ENCODE measurements at places on chromosomes 6 and 20.

- DNase-seq: no peak
These were observed 144.7 kb downstream of the QRSL1 start for GRCh38 chr6:106773996-106774629.

GRCh38 chr6:132107896-132108295, 156.7 kb upstream of the CCN2 start:
- no peak for DNase-seq

DNA sequence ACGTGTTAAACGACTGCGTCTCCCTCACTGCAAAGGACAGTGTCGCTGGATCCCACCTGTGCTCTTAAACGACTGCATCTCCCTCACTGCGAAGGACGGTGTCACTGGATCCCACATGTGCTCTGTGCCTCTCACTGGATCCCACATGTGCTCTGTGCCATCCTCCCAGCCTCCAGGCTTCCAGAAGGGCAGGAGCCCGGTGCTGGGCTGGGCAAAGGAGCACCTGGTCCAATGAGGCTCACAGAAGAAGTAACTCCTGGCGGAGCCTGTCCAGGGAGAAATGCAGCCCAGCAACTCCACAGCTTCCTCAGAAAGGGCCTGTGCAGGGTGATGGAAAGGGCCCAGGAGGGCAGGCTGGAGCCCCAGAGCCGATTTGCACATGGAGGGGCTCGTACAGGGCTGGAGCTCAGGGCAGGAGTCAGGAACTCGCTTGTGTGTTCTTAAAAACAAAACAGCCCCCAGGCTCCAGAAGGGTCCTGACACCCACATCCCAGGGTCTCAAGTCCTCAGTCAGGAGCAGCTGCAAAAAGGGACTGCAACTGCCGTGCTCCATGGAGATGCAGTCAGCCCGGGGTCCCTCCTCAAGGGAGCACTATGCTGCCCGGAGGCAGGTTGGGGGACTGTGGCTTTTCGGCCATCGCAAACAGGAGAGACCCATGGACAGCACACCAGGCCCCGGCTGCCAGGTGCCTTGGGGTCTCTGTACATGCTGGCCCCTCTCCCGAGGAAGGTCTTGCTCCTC, 52.7 kb downstream of the DLL1 start:
- DNase-seq: no peak

- no peak for DNase-seq
These were observed 55.5 kb downstream of the ARID1B start for GRCh38 chr6:156832669-156833068.

- DNase-seq: no peak
These were observed 236.0 kb upstream of the EYS start for GRCh38 chr6:65943051-65943450.

DNA sequence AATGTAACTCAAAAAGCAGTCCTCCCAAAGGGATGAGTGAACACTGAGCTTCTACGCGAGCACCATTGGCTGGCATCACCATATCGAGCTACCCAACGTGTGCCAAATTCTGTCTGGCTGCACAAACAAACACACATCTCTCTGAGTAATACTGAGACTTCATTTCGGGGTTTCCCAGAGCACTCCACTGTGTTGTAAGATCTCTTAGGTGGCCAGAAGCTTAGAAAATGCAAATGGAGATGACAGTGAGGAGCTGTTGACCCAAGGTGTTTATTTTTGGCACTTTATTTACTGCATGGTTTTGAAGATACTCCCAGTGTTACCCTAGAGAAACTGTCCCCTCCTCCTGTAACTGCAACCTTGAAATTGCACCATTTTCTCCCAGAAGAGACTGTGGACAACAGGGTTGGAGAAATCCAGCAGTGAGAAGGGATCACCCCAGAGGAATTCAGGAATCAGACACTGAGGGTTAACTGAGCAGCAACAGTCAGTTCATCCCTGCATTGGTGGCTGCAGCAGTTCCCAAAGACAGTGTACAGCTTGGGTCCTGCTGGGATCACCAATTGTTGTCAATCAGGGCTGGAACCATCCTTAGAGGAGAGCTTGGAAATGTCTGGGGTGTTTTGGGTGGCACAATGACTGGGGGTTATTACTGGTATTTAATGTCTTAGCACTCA, 1.0 kb upstream of the RIPOR2 start:
- no peak for DNase-seq

DNA sequence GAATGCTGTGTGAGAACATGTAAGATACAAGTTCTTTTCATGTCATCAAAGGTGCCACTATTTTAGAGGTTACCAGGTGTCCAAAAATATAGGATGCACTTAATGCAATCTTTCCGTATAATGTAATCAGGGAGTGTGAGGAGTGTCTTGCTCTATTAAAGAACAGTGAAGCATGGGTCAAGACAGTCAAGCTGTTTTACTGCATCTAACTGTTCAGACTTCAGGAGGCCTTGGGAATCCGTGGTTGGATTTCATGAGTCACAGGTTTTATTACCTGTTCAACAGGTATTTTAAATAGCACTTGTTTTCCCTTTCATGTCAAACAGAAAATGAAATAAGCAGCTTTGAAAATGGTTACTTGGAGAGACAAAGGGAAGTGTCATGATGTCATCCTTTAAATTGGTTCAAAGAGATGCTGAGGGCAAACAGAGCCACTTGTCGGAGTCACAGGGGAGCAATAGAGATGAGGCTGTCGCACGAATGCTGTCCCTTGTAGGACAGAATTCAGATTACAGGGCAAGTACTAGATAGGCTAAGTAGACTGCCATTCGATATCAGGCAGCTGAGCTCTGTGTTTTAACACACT, 621.5 kb downstream of the QKI start:
- no peak for DNase-seq

DNA sequence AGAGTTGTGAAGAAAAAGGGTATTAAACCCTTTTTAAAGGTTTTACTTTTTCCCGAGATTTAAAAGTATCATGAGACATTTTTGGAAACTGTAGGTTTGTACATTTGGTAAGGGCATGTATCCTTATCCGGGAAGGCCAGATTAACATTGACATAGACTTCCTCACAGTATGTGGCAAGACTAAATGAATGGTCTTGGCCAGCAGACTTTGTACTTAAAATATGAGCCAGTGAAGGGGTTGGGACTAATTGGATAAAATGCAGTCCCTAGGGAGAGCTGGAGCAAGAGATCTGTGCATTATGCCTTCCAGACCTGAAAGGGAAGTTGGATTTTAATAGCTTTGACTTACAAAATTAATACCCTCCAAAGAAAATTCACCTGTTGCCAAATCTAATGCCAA, 60.4 kb upstream of the CCN2 start:
- DNase-seq: no peak

- DNase-seq: no peak
These were observed 149.5 kb downstream of the DOK5 start for GRCh38 chr20:54624706-54625390.

- no peak for DNase-seq
These were observed 20.5 kb upstream of the GJA10 start for GRCh38 chr6:89873721-89874120.

- no peak for DNase-seq
These were observed 10.7 kb downstream of the MYLIP start for GRCh38 chr6:16139556-16139955.

DNA sequence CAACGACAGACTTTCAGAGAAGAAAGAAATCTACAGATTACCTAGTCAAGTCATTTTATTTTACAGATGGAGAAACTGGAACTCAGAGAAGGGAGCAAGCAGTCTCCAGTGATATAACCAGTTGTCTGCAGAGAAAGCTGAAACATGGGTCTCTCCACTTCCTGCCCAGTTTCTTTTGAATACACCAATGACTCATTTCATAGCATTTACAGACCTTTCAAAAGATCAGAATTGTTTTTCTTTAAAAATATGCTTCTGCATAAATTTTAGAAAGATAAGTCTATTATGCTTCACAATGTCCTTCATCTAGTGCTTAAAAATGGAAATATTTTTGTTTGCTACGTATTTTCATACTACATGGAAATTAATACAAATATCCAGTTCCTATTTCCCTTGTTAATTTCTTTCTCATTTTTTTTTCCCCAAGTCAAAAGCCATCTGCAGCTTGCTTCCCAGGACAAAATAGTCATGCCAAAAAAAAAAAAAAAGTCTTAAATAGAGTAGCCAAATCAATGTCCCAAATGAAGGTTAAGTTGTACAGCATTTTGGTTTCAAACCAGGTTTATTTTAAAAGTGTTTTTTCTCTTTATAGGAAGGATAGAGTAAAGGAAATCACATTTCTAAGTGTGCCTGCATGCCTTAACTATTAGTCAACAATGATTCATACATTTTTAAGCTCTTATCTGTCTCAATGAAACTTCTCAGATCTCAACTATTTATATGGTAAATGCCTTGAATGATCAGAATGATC, 36.9 kb downstream of the ARHGAP18 start:
- no peak for DNase-seq

DNA sequence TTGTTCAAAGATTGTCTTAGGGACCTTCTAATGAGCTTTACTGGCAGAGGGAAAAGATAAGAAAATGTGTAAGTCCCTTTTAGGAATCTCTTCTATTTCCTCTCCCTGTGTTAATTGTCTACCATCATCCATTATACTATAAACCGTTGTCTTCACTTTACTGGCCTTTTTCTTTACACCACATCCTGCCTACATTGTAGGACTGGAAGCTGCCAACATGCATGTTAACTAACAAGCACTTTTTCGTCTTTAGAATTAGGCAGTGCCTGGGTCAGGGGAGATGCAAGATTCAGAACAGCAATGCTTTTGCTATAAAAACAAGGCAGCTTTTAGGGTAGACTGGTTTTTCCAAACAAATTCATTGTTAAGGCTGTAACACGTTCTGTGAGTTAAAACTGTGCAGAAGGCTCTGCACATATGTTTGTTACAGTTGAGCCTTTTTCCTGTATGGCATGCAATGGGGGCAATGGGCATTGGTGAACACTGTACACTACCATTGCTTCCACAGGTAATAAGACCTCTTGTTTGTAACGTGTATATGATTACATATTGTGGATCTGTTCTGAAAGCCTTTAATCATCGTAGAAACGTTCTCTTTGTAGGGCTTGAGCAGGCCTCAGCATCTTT, 10.9 kb upstream of the PKIG start:
- DNase-seq: no peak

GRCh38 chr6:43699564-43700186, 12.1 kb upstream of the MRPS18A start:
- DNase-seq: no peak

DNA sequence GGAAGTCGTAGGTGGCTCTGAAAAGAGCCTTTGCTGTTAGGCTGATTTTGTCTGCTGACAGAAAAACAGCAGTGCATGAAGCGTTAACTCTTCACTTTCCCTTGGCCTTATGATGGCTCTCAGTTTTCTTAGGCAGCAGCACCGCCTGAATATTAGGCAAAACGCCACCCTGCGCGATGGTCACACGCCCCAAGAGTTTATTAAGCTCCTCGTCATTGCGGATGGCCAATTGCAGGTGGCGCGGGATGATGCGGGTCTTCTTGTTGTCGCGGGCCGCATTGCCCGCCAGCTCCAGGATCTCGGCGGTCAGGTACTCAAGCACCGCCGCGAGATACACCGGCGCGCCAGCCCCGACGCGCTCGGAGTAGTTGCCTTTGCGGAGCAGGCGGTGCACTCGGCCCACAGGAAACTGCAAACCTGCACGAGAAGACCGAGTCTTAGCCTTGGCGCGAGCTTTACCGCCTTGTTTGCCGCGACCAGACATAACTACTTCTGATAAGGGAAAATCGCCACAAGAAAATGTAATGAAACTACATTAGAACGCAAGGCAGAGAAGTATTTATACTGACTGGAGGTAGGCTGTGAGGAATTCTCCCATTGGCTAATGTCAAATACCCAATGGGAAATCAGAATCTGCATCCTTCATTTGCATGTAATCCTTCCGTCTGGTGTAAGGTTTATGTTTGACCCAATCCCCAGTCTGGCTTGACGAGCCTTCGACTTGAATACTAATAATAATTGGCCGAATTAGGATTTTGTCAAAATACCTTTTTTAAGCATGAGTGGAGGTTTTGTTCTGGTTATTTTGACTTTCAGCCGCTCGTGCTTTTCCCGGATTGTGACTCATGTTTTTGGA, 53.9 kb upstream of the HFE start:
- DNase-seq: peak; percentile 63

DNA sequence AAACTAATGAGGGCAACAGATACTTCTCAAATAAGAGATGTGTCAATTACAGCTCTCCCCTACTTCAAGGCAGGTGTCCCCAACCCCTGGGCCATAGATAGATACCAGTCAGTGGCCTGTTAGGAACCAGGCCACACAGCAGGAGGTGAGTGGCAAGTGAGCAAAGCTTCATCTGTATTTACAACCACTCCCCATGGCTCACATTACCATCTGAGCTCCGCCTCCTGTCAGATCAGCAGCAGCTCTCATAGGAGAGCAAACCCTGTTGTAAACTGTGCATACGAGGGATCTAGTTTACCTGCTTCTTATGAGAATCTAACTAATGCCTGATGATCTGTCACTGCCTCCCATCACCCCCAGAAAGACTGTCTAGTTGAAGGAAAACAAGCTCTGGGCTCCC, 422.1 kb downstream of the GJA1 start:
- no peak for DNase-seq

- DNase-seq: no peak
These were observed 21.1 kb upstream of the APCDD1L start for GRCh38 chr20:58536289-58536688.

DNA sequence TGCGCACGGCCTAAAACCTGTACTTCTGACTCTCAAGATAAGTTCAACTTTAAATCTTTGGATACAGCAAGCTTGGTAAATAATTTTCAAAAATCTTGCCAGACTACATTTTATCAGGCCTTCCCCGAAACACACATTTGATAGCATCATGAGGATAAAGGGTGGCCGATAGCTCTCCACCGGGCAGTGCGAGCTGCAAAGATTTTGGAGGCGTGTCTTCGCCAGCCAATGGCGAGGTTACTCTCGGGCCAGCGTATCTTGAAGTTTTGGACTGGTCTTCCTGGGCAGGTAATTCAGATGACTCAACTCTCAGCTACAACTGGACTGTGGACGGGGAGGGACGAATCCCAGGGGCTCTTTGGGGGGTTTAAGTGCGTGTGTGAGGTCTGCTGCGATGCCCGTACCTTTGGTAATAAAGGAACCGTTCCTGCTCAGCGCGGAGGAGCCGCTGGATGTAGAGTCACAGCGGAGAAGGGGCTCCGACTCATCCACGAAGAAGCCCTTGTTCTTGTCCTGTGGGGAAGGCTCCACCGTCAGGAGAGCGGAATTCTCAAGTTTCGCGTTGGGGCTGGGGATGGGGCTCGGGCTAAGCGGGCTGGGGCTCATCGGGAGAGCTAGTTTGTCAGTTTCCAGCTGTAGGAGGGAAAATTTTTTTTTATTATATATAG, 75.3 kb downstream of the TNFRSF21 start:
- no peak for DNase-seq

- no peak for DNase-seq
These were observed 51.7 kb downstream of the MOCS1 start for GRCh38 chr6:39882531-39882899.

- DNase-seq: no peak
These were observed 88.8 kb downstream of the COL21A1 start for GRCh38 chr6:56158571-56158970.
